ENCODE measurements at places on chromosomes 5 and 9.

- DNase-seq, result no peak
Observed at GRCh38 chr9:115164511-115164974, 46.6 kb upstream of the TNC start.

GRCh38 chr5:12936221-12936620, 1008.3 kb downstream of the DNAH5 start:
- DNase-seq, result no peak

DNA sequence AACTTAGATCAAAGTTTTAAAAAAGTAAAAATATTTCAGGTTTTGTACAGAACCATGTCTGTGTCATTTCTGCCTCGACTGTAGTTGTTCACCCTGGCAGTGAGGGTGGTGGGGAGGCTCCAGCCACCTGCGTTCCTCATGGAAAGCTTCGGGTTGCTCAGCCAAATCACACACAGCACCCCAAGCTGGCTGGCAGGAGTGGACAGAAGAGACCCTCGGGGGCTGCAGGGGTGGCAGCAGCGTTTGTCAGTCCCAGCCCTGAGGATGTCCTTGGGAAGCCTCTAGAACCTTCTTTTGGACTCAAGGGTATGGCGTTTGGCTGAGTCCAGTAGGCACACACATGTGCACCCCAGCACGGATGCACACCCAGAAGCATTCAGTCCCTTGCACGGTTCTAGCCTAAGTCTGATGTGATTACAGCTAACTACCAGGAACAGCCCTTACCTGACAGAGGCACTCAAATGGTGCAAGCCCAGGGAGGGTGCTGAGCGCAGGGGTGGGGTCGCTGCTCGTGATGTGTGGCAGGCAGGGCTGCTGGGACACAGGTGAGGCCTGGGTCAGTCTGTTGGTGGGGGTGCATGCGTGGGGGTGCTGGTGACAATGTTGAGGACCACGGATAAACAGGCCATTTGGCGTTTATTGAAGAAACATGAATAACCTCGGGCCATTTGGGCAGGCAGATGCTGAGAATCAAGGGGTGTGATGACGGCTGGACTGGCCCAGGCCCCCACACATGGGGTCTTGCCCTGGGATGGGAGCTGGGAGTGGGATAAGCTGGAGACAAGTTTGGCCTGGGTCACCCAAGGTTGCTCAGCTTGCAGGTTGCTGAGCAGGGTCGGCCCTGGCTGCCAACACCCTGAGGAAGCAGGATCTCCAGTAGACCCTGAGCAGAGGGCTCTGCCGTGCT, 103.4 kb downstream of the PHF2 start:
- DNase-seq, result no peak

- DNase-seq, result no peak
Observed at GRCh38 chr9:22379272-22379671, 67.4 kb upstream of the DMRTA1 start.

GRCh38 chr9:32882705-32883104, 99.4 kb downstream of the TMEM215 start:
- DNase-seq, result no peak

- no peak for DNase-seq
Observed at GRCh38 chr5:89008291-89008690, 125.3 kb upstream of the MEF2C start.

DNA sequence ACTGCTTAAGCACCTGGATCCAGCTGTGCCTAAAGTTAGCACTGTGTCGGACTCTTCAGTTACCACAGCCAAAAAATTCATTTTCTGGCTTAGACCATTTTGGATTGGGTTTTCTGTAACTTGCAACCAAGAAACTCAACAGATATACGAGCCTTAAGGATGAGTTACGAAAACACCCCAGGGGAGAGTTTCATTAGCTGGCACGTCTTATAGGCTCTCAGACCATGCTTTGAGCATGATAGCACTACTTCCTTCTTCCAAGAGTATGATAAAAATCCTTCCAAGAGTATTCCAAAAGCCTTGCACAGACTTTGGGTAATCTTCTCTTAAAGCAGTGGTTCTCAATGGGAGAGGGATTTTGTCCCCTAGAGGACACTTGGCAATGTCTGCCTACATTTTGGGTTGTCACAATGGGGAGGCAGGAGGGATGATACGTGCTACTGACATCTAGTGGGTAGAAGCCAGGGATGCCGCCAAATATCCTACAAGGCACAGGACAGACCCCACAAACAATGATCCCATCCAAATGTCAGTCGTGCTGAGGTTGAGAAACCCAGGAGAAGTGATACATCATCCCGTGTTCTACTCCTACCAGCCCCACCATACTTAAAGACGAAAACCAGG, 64.8 kb downstream of the SMIM23 start:
- no peak for DNase-seq

GRCh38 chr5:127280491-127281220, 9.9 kb upstream of the MEGF10 start:
- DNase-seq, result no peak

- no peak for DNase-seq
Observed at GRCh38 chr5:3886524-3887451, 291.2 kb downstream of the IRX1 start.

GRCh38 chr5:31635446-31635845, 3.5 kb upstream of the PDZD2 start:
- no peak for DNase-seq

All from cerebellar nuclear complex (tissue), 1 donor.